Hippocampal formation (tissue), 2 donors: ENCODE measurements at places on chromosomes 1 and 21.

- DNase-seq = no peak
Observed at GRCh38 chr1:179124873-179125272, 43.0 kb downstream of the TOR3A start.

- DNase-seq = no peak
Observed at GRCh38 chr1:29645586-29645985, 409.3 kb downstream of the PTPRU start.

DNA sequence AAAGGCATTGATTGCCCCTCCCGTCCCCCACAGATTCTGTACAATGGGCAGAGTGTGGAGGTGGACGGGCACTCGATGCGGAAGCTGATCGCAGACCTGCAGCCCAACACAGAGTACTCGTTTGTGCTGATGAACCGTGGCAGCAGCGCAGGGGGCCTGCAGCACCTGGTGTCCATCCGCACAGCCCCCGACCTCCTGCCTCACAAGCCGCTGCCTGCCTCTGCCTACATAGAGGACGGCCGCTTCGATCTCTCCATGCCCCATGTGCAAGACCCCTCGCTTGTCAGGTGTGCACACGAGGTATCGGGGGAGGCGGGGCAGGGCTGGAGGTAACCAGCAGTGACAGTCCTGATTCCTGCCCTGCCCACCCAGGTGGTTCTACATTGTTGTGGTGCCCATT is 44.8 kb upstream of the KDM4A start:
- DNase-seq = no peak

DNA sequence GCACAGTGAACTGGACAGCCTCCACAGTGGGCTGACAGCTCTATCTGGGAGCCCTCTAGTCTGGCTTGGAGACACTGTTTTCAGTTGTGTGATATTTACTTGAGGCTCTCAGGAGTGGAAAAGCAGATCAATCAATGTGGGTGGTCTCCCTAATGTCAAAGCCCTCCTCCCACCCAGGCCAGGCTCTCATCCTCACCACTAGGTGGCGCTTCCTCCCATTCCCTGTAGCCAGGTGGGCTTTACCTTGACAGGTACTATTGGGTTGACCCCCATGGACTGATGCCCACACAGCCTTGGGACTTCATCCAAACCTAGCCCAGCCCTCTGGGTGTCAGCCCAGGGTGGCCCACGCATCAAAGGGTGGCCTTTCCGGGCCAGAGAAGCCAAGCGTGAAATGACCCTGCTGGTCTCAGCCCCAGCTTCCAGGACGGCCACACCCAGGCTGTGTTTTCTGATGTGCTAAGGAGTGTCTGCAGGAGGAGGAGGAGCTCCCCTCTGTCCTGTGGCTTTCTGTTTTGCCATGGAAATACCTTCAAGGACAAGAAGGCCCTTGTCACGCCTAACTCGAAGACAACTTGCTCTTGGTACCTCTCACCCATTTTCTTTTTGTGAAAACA is 54.0 kb downstream of the CLIC6 start:
- DNase-seq = no peak

- DNase-seq = no peak
Observed at GRCh38 chr1:918353-918752, 5.4 kb upstream of the SAMD11 start.

GRCh38 chr21:31354122-31354521 is 10.1 kb upstream of the TIAM1 start:
- DNase-seq = no peak

DNA sequence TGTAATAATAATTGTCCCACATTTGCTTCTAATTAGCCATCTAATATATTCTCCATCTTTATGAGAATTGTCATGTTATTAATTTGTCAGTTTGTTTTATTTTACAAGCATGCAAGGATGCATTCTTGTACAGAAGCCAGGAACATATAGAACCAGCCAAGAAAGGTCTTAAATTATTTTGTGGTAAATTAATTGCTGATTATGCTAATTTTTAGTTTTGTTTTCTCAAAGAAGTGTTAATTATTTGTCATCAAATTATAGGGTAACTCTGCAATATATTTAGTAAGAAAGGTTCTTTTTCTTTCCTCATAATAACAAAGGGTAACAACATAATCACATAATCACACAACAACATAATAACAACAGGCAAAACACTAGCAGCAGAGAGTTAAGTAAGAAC is 5.7 kb downstream of the CLIC6 start:
- DNase-seq = no peak

DNA sequence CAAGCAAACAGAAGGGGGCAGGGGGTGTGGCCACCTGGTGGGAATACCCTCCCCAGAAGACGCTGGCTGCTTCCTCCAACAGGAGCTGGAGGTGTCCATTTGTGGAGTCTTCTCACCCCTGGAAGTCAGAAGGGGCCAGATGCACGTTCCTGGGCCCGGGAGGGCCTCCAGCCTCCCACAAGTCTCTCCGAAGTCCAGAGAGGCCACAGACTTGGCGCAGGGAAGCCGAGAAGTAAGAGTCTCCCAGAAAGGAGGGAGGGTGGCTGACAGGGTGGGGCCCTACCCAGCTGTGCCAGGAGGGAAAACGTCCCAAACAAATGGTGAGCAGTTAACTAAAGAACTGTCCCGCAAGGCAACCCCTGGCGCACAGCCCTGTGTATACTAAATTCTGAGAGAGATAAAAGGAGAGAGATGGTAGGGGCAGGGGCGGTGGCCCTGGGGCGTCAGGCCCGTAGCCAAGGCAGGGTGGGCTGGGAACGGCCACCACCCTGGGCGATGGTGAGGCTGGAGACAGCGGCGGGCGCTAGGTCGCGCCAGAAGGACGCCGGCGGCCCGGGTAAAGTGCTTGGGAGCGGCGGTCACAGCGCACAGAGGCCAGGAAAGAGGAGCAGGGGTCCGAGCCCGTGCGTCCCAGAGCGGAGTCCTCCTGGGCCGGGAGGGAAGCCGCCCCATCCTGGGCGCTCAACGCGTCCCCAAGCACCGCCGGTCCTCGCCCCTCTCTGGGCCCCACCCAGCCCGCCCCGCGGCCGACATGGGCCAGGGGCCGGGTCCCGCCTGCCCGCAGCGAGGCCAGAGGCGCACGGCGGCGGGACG is 1.2 kb downstream of the CHD5 start:
- no peak for DNase-seq

- DNase-seq = no peak
Observed at GRCh38 chr1:45503462-45504360, 3.6 kb downstream of the MMACHC start.
